Activated CD4-positive, alpha-beta T cell treated with anti-CD3 and anti-CD28 coated beads for 36 hours (primary cell): ENCODE measurements at places on chromosomes 3 and 15. TPM values are rescaled to one million over a fixed set of nuclear protein-coding genes. Genes with fewer than 3 reads are reported as not detected.

GRCh38 chr3:54578417-54578816 is 349.4 kb downstream of the LRTM1 start:
- no peaks in the 10 kb centered on the region for H3K36me3 ChIP-seq
- H3K4me1 ChIP-seq: no peaks in the 10 kb centered on the region
- no peak for DNase-seq
- H3K4me3 ChIP-seq: no peak overlapping the region
- H3K27ac ChIP-seq: no peak overlapping the region
- no peaks in the 10 kb centered on the region for H3K27me3 ChIP-seq

GRCh38 chr3:174477491-174477890 is 381.6 kb upstream of the NAALADL2 start:
- no peaks in the 10 kb centered on the region for H3K4me1 ChIP-seq
- no peak for DNase-seq
- H3K36me3 ChIP-seq: no peaks in the 10 kb centered on the region
- no peaks in the 10 kb centered on the region for H3K27me3 ChIP-seq

GRCh38 chr15:83653288-83653638 is 660 bp upstream of the ADAMTSL3 start:
- H3K4me3 ChIP-seq: no peak overlapping the region
- H3K4me1 ChIP-seq: no peaks in the 10 kb centered on the region
- H3K36me3 ChIP-seq: no peaks in the 10 kb centered on the region
- DNase-seq: no peak
- H3K27me3 ChIP-seq: peaks cover 29% of the 10 kb centered on the region

DNA sequence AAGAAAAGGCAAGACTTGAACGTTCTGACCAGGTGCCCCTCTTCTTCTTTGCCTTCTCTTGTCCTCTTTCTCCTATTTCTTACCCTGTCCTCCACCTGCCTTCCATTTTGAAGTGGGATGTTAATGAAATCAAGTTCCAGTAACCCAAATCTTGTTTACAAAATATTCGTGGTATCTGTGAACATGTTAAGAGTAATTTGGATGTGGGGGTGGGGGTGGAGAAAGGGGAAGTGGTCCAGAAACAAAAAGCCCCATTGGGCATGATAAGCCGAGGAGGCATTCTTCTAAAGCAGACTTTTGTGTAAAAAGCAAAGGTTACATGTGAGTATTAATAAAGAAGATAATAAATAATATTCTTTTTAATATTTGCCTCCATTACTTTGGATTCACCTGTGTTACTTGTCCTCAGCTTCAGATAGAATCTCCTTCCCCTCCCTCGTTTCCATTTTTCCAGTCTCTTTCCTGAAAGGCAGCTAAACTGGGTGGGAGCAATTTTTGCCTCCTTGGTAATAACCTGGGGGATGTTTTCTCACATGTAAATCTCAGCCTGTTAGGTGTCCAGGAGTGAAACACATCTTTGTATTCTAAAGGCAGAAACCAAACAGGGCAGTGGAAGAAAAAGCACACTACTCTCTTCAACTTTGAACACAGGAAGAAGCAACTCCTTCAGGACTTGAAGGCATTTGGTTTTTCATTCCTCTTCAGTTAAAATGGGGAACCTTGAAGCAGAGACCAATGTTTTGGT is 3.2 kb downstream of the CHST2 start:
- peak overlapping the region; percentile 34 for H3K4me3 ChIP-seq
- peaks cover 2% of the 10 kb centered on the region for H3K36me3 ChIP-seq
- DNase-seq: no peak
- H3K27ac ChIP-seq: peak overlapping the region; percentile 27

Gene GATM
- total RNA-seq: 2.5 TPM

Gene PTX3
- total RNA-seq: 0.18 TPM
